ENCODE measurements at places on chromosomes 4 and X.
A peak's percentile ranks its signal among the peaks of the same experiment; 100 is the strongest.

DNA sequence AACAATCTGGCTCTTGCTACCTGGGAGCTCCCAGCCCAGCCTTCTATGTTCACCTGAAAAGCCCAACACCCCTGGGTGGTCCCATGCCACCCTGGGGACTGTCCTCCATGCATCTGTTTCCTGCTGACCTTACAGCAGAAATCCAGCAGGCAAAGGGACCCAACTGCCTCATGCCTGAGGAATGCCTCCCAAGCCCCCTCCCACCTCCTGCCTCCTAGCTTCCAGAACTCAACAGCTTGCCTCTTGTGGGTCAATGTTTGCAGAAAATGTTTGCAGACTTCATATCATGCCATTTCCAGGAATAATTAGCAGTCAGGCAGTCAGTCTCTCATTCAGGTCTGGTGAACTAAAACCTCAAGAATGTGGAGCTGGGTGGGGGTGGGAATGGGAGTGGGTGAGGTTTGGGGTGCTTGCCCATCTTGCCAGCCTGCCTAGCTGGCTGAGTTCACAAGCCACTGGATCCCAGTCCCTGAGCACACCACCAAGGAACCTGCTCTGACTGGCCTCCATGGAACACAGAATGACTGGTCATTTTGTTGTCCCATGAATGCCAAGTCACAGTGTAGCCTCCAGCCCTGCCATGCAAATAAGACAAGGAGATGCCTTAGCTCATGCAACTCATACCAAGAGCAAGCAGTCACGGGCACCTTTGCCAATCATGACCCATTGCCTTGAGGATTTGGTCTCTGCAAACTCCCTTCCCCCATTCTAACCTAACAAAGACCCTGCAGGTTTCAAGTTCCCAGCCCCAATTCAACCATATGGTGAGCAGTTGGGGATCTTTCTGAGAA lies 12.1 kb upstream of the PLAC1 start:
- no peak for DNase-seq

DNA sequence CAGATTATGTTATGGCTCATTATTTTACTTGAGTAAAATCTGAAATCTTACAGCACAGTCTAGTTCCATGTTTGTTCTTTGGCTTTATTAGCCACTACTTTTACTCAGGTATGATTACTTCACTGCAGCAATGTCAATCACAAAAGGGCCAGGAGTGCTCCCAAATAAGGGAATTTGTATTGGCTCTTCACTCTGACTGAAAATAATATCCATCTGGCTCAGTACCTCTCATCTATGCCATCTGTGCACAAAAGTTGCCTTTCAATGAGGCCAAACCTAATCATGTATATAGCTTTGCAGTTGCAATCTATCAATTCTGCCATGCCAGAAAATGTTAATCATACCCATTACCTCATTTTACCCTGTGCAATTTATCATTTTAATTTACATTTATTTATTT lies 161.1 kb downstream of the TECRL start:
- DNase-seq: no peak

DNA sequence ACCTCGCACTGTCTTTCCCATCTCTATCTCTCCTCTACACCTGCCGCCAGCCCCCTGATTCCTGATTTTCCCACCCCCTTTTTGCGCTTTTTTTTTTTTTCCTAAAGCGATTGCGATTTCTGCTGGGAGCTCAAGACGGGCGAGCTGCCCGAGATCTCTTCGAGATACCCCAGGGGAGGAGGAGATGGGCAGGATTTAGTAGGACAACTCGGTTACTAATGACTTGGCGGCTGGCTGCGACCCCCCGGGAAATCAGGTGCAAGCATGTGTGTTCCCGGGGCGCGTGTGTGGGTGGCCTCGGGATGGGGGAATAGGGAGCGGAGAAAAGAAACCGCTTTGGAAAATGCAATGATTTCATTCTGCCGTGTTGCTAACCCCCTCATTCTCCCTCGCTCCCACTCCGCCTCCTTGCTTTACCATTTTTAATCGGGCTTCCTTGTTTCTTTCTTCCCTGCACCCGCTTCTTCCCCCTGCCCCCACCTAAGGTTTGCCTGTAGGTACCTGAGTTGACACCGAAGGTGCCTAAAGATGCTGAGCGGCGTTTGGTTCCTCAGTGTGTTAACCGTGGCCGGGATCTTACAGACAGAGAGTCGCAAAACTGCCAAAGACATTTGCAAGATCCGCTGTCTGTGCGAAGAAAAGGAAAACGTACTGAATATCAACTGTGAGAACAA lies 4.4 kb downstream of the SLITRK2 start:
- no peak for DNase-seq

DNA sequence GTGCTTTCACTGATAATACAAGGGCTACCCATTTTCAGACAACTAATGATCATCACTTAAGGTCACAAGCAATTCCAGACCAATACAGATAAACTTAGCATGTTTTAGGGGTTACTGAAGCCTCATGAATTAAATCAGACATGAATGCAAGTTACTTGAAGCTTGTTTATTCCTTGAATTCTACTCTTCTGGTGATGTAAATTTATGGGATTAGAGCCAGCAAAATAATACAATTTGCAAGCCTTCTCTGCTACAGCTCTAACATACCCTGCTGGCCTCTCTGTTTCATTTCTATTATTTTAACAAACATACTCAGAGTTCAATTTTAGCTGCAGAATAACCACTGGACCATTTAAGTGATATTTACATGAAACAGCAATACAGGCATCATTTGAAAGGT lies 60.7 kb downstream of the PCDH19 start:
- DNase-seq: no peak

- DNase-seq: no peak
Observed at GRCh38 chrX:129933700-129934099, 27.7 kb downstream of the UTP14A start.

DNA sequence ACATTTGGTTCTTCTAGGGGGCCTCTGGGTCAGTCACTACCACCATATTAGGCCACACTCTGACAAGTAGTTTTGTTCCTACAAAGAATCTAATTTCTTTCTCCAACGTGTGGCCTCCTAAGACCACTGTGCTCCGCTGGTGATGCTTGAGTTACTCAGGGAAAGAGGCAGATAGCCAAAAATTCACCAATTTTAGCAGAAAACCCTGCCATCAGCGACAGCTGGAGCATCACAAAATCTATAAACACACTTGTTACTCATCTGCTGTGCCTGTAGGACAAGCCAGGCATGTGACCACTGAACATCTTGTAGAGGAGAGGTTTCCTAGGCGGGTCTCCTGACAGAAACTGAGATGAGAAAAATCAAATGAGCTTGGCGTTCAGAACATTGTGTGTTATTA lies 105.4 kb downstream of the SYNPO2 start:
- DNase-seq: no peak

- no peak for DNase-seq
Observed at GRCh38 chr4:66943112-66943511, 602.2 kb downstream of the CENPC start.

GRCh38 chr4:111792632-111793031 lies 352.6 kb upstream of the FAM241A start:
- no peak for DNase-seq

DNA sequence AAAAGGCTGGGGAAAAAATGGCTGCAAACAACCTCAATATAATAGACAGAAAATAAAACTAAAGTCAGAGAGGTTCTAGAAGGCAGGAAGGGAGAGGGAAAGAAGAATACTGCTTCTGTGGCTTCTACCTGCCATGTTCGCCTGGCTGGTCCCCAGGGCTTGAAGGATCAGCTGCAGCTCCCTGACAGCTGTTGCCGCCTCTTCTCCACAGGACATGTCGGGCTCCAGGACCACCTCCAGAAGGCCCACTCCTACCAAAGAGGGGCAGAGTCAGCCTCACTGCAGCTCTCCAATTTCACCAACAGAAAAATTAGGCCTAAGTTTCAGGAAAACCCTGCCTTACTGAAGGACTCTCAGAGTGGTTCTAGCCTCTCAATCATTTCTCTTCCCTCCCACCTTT lies 44.9 kb downstream of the GATB start:
- no peak for DNase-seq

DNA sequence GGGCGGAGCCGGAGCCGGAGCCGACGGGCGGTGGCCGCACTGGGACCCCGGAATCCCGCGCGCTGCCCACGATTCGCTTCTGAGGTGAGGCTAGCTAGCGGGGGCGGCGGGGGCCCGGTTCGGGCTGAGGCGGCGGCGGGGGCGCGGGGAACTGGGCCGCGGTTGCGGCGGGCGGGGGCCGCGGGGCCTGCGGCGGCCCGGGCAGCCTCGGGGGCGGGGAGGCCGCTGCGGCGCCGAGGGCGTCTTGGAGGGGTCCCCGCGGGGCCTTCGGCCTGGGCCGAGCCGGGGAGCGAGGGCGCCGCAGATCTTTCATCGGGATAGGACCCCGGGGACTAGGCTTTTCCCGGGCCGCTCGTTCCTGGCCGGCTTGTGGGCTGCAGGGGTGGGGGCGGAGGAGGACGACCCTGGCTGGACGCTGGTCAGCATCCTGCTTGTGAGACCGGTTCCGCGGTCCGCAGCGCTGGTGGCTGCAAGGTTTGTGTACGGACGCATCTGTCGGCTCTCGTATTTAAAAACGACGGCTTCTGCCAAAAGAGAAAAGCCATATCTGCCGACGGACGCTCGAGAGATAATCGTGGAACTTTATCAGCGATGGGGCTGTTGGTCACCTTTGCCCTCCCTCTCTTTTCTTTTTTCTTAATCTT lies 419 bp downstream of the ADD1 start:
- peak; percentile 55 for DNase-seq
